ENCODE measurements at places on chromosomes 16 and 17.

DNA sequence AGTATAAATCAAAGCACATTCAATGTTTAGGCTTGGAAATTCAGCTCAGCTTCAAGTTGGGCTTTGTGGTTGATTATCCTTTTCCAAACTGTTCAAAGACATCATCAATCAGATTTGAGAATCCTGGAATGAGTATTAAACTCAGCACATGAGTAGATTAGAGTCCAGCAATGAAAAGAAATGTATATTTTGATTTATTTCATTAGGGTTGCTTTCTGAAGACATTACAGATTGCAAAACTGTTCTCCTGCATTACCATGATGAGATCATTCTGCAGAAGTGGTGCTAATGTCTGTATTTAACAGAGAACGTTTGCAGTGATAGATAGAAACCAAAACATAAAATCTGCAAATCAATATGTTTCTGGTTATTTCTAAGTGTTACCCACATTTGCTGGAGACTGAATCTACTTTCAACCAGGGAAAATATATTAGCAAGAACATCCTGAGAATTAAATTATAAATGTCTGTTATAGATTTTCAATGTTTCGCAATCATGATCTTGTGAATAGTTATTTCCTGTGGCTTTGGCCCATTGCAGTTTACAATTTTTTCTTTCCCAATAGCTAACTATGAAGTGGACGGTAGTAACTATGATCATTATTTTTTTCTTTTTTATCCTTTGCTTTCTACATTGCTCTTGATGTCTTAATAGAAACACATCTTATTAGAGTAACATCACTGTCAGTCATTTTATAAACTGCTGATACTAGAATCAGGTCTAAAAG lies 1125.7 kb upstream of the GOT2 start:
- DNase-seq = no peak

DNA sequence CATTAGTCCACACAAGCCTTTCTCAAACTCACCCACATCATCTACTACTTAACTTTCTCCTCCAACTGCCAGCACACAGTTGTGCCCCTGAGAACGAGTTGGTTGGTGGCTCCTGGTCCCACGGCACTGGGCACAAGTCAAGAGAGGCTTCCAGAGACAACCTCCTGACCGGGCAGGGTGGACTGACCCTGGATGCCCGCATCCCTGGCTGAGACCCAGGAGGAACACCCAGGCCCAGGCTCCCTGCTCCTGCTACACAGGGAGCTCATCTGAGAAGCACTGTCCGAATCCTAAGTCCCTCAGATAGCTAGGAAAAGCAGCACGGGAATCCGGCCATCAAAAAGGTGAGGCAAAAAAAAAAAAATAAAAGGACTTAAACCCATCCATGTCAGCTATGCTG lies 29.0 kb downstream of the WDR45B start:
- no peak for DNase-seq

- DNase-seq = no peak
Observed at GRCh38 chr16:28295276-28295675, 3.0 kb downstream of the SBK1 start.

GRCh38 chr17:27241346-27241946 lies 52.5 kb upstream of the WSB1 start:
- no peak for DNase-seq

Data from renal pelvis (tissue), 12 donors.